ENCODE measurements at places on chromosomes 3 and 15.

GRCh38 chr3:127090218-127091160 is 102.4 kb upstream of the PRR23E start:
- no peak for DNase-seq

GRCh38 chr3:144754076-144754783 is 782.6 kb downstream of the DIPK2A start:
- DNase-seq, result no peak

DNA sequence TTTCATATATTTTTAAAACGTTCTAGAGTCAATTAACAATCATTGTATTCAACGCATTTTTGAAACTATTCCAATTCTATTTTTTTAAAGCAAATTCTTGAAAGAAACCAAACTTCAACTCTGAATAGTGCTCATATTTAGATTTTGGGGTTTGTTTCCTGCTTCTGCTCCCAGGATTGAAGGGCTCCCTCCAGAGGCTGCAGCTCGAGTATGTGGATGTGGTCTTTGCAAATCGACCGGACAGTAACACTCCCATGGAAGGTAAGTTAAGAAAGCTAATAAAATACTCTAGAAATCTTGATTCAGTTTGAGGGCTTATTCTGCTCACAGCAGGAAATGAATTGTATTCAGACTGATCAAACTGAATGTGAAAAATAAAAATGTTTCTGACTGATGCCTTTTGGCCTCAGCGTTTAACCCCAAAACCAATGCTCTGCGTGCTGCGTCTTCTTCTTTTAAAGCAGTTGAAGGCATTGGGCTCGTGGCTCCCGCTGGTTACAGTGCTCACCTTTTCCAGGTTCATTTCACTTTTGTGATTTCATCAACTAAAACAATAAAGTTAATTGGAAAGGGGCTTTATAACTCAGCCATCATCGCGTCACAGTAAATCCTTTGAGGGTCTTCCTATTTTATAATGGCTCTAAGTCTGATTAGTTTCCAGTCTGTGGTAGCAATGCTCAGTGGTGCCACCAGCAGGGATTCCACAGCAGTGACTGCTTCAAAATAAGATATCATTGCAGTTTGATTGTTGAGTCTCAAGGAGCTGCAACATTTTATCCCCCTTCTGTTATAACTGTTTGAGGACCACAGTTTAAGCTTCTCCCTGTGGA is 80.1 kb downstream of the SSR3 start:
- no peak for DNase-seq

GRCh38 chr3:128194843-128195242 is 41.6 kb downstream of the EEFSEC start:
- no peak for DNase-seq

DNA sequence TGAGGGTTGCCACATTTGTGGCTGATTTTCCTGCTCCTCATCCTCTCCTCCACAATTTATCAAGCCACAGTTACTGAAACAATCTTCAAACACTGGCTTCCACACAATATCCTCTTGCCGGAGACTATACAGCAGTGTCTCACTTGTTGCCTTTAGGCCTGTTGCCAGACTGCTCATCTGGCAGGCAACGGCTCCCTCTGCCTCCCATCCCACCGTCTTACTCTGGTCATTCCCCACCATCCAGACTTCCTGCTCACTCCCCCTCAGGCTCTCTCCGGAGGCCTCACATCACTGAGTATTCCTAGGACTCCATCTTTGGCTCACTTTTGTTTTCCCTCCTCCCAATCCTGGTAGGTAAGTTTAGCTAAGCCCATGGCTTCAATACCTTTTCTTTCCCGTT is 301.9 kb downstream of the IL20RB start:
- DNase-seq, result no peak

GRCh38 chr3:53357458-53357857 is 10.1 kb upstream of the DCP1A start:
- DNase-seq, result no peak

DNA sequence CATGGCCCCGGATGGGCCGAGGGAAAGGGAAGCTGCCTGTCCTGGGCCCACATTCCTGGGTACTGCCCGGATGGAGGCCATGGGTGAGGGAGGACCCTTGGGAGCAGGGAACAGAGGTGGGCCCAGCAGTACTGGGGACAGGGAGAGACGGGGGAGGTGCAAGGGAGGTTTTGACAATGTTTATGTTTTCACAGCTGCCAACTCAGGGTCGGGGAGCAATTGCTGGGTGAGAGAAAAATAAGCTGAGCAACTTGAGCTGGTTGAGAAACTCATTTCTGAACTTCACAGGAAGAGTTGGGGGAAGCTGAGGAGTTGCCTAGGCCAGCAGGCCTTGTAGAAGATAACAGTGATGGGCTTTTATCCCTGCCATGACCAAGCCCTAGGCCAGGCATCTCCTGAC is 11.1 kb upstream of the TSPAN3 start:
- no peak for DNase-seq

DNA sequence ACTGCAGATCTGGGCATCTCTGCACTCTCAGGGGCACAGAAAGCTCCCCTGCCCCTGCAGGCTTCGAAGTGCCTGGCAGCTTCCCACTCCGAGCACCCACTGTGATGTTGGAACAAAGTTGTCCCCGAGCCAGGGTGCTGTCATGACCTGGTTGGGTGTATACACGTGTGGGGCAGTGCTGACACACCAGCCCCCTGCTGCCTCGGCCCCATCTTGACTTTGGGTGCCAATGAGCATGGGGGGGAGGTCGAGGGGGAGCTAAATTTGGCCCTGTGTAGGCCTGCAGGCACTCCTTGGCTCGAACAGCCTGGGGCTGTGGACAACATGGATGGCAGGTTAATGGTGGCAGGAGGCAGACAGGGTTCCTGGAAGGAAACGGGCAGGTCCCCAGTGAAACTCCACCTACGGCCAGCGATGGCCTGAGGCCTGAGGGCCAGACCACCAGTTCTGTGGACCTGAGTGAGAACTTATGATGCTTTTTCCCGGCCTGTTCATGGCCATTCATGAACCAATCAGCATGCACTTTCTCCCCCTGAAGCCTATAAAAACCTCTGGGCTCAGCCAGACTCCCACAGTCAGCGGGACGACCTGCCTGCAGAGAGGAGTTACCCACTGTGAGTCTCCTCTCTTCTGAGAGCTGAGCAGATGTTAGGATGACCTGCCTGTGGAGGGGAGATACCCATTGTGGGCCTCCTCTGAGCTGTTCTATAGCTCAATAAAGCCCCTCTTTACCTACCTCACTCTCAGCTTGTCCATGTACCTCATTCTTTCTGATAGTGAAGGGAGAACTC is 1029.1 kb upstream of the GBE1 start:
- no peak for DNase-seq

DNA sequence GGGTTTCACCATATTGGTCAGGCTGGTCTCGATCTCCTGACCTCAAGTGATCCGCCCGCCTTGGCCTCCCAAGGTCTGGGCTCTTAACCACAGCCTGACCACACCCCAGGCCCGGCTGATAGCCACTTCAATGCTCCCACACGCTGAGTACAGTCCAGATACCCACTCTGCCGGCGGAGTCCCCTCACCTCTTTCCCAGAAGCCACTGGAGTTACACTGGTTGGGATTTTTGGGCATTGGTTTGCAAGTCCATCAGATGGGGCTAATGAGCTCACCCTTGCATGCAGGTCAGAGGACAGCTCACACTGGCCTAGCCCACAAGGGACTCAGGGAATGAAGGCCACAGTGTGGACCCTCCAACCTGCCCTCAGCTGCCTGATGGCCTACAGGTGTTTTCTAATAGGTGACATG is 60.1 kb downstream of the IQSEC1 start:
- DNase-seq, result no peak

DNA sequence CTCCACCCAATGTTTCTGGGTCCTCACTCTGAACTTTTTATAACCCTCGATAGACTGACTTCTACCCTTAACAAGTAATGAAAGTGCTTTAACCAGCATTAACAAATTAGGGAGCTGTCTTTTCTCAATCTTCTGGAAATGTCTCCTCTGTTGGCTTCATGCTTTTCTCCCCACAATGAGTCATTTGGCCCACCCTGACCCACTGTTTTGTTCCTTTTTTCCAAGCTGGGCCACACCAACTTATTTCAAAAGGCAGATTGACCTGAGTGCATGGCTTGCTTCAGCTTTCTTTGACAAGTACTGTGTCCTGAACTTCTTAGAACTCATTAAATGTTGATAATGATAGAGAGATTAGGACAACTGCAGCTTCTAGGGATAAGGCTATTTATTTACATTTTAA is 199.6 kb upstream of the SEMA6D start:
- DNase-seq, result no peak

DNA sequence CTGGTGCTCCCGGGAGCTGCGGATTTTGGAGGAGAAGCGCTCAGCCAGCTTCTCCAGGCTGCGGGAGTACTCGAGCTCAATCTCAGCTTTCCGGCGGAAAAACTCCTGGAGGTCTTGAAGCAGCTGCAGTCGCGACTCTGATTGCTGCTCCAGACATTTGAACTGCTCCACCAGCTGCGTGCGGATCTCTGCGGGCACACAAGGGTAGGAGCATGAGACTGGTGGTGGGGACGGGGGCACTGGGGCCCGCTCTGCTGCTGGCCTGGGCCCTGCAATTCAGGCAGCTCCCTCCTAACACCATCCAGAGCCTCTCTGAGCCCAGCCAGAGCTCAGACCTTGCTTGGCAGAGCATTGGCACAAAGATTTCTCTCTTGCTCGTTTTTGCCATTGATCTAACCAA is 124.7 kb downstream of the SRGAP3 start:
- no peak for DNase-seq
